ENCODE measurements at places on chromosomes 12 and 14. TPM values are rescaled to one million over a fixed set of nuclear protein-coding genes. Genes with fewer than 3 reads are reported as not detected.
A peak's percentile ranks its signal among the peaks of the same experiment; 100 is the strongest.

- DNase-seq: no peak
These were observed at the start of gene GALNT8 for GRCh38 chr12:4719821-4720636. Gene GALNT8, plus strand, starts transcription at chr12:4720400. Its CDS starts 278 bp downstream, at chr12:4720678.

- DNase-seq: no peak
These were observed 350.3 kb upstream of the CCDC196 start for GRCh38 chr14:66135831-66136230.

Gene TCL1B
- total RNA-seq: not detected

GRCh38 chr12:122031342-122032216, 9.9 kb downstream of the BCL7A start:
- DNase-seq: peak; percentile 65

DNA sequence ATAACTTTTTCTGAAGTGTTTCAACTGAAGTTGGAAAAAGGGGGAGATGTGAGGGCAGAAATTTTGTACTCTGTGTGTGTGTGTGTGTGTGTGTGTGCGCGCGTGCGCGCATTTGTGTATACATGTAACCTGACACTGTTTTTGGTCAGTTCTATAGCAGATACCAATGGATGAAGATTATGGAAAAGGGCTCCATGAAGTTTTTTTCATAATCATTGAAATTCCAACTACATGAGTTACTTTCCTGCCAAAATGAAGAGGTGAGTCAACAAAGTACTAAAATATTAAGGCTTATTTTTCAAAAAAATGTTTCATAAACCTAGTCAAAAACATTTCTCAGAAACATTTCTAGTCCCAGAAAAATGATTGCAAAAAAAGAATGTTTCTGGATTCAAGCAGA, 25.7 kb upstream of the CERS5 start:
- no peak for DNase-seq

GRCh38 chr14:89700801-89701200, 253.7 kb downstream of the EFCAB11 start:
- DNase-seq: no peak

GRCh38 chr12:123723765-123724164, 11.6 kb downstream of the ATP6V0A2 start:
- peak; percentile 62 for DNase-seq

GRCh38 chr12:130517588-130517987, 179.9 kb downstream of the PIWIL1 start:
- no peak for DNase-seq

GRCh38 chr12:9727813-9728212, 5.1 kb downstream of the CLECL1 start:
- no peak for DNase-seq

Gene IL31
- total RNA-seq: not detected

- no peak for DNase-seq
These were observed 139.8 kb downstream of the EPS8 start for GRCh38 chr12:15649347-15649746.

GRCh38 chr14:100108840-100109593, 43.8 kb downstream of the EVL start:
- no peak for DNase-seq

Gene KRT77
- total RNA-seq: not detected

Gene RAN
- total RNA-seq: 1,473 TPM

Gene SDS
- total RNA-seq: not detected

- DNase-seq: no peak
These were observed 31.0 kb downstream of the NINJ2 start for GRCh38 chr12:632102-632696.

Gene GMFB
- 31.2 TPM for total RNA-seq

Gene RNASE3
- not detected for total RNA-seq

Gene DLGAP5
- 116 TPM for total RNA-seq

DNA sequence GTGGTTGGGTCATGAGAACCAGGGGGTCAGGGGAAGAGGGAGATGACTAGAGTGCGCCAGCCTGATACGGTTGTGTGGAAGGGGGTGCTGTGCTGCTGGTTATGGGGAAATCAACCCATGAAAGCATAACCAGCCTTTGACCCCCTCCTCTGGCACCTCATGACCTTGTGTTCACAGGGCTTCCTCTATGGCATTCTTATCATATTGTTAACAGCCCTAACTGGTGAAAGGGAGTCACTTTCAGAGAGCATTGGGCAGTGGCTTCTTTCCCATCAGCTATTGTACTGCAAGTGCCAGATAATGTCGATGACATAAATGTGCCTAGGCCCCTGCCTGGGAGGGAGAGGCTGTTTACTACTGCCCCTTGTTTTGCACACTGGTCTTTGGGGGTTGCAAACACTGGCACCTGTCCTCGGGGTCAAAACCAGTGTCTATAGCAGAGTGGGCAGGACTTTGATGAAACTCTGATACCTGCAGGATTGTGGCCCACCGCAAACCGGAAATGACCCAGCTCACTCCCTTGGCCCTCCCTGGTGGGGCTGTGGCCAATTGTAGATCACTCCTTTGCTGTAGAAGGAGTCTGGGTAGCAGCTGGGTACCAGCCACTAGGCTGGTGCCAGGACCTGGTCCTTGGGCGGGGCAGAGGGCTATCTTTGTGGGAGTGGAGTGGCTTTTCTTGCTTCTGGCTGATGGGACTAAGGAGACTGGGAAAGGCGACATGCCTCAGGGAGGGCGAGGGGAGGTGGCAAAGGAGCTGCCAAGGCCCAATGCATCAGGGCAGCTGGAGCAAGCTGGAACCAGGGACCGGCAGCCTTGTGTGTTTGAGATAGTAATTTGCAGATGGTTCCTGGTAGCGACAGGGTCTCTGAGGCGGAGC, 634 bp upstream of the TMEM63C start:
- DNase-seq: no peak

GRCh38 chr12:47085815-47086252, 6.1 kb upstream of the AMIGO2 start:
- peak; percentile 79 for DNase-seq

Gene TMEM229B
- total RNA-seq: 7.0 TPM

Gene SYT1
- total RNA-seq: not detected

- no peak for DNase-seq
These were observed 1003.9 kb downstream of the FLRT2 start for GRCh38 chr14:86533834-86534233.

DNA sequence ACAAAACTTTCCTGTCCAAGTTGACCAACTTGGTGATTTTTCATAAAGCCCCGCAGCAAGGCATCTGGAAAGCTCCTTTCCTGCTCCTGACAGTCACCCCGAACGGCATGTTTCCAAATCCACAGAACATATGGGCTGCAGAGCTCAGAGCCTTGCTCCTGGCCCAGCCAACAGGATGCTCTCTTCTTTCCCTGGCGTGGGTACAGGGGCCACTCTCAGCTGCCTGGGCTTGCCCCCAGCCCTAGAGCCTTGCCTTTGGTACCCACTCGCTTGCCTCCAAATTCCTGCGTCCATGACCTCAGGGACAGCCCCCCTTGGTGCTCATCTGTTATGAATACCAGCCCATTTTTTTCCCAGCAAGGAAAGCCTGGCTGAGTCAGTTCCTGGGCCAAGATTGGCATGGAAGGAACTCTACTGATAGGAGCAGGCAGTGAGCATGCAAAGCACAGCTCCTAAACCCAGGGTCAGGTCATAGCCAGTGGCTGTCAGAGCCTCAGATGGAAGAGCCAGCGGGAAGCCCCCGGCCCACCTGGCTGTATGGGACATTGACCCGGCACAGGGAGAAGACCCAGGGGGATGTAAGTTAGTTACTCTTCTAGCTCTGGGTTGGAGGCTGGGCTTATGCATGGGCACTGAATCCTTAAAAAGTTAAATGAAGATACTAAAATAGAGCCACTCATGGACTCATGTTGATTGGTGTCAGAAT, 105.3 kb upstream of the RTL1 start:
- no peak for DNase-seq

GRCh38 chr12:18443768-18444437, 182.6 kb downstream of the PIK3C2G start:
- DNase-seq: no peak

DNA sequence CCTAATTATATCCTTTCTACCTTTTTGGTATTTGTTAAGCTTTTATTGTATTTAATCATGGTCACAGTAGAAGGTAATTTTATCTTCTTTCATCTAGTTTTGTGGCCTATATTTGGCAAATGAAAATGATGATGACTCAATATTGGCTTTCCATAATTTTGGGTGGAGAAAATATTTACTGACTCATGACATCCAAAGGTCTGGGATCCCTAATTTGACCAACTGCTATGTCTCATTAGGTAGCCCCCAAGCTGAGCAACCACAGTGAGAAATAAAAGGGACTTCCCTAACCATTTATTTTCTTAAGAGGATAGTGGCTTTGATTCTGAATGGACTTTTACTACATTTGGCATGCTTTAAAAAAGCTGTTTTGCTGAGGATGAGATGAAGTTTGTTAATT, 289.5 kb downstream of the RMST start:
- no peak for DNase-seq

Gene TRIP11
- total RNA-seq: 39.2 TPM

DNA sequence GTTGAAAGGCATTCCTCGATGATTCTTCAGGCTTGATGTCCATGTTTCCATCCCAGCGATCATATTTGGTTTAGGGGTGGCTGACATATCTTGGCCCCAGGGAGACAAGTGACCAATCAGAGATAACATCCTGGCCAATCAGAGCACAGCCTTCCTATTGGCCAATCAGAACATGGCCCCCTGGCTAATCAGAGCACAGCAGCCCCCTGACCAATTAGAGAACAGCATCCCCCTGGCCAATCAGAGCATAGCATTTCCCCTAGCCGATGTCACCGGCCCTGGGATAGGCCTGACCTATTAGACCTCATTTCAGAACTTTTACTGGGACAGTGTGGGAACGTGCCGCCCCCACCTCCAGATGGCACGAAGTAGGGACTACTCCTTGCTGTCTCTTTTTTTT, 182.2 kb downstream of the AACS start:
- no peak for DNase-seq

Gene JPH4
- total RNA-seq: not detected

DNA sequence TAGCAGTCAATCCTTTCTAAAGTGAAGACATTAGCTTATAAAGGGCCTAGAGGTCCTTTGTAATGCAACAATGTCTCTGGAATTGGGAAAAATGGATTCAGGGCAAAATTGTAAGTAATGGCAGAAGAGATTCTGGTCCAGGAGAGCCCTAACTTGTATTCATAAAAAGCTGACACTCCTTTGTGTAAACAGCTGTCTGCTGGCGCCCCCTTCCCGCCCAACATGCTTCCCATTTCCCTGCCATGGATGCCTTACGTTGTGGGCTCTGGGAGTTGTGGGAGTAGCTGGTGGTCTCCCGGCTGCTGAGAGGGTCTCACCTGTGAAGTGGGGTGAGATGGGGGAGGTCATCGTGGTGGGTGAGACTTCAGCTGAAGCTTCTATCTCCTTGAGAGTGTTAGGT, 2.3 kb downstream of the ACRBP start:
- no peak for DNase-seq

GRCh38 chr12:14422516-14423230, 57.2 kb downstream of the ATF7IP start:
- no peak for DNase-seq

DNA sequence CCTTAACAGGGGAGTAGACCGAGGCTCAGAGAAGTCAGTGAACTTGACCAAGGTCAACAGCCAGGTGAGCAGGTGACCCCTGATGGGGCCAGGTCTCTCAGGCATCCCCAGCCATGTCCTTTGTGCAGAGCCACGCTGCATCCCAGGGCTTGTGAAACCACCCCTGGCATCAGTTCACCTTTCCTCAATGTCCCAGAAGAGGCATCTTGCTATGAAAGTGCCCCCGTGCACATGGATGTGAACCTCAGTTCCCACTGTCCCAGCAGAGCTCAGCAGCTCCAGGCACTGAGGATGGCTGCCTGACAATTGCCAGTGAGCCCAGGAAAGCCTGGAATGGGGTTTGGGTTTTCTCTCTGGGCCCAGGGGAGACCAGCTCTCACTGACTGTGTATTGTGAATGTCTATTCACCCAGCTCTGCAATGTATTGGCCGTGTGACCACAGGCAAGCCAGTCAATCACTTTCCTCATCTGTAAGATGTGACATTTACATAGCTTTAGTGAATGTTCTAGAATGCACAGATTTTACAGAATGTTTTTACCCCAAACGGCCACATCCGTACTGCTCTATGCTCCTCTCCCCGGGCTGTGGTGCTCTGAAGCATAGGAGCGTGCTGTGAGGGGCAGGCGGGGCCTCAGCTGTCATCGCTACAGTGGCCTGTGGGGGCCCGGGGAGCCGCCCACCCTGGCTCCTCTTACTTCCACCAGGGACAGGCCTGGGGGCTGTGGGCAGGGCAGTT, 4.9 kb downstream of the CACNA2D4 start:
- DNase-seq: peak; percentile 38

GRCh38 chr12:46300910-46301309, 32.1 kb upstream of the SLC38A1 start:
- DNase-seq: no peak

Gene KCNJ8
- not detected for total RNA-seq

Gene KLRD1
- total RNA-seq: 95.9 TPM
